ENCODE measurements at places on chromosomes 7 and 10. TPM values are rescaled to one million over a fixed set of nuclear protein-coding genes. Genes with fewer than 3 reads are reported as not detected.

Gene THSD7A
- 0.45 TPM for total RNA-seq

Gene CTAGE4
- total RNA-seq, result not detected

Gene GNAT3
- total RNA-seq, result not detected

Gene ESYT2
- 95.2 TPM for total RNA-seq

Gene DYNC1I1
- total RNA-seq, result 19.3 TPM

Gene MOGAT3
- not detected for total RNA-seq

Gene ZNF488
- total RNA-seq, result not detected
